ENCODE measurements at places on chromosomes 11 and 22.

DNA sequence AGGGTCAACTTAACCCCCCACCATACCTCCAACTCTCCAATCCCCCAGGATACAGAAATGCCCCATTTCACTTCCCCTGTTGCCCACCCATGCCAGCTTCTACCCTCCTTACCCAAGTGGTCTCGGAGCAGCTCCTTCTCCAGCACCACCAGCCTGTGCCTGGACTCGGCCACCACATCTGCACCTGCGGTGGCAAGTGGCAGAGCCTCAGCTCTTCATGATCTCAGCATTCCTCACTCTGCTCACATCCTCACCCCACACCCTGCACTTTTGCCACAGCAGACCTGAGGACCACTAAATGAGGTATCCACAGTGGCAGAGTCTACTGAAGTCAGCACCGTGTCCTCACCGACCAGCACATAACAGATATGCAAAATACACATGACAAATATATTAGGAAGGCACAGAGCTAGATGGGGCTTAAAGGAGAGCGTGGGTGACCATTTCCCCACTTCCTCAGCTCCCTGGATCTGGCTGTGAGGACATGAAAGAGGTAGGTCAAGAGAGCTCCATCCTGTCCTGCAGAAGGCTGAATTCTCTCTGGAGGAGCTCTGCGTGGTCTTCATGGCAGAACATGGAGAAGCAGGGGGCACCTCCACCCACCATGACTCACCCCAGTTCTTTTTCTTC, 9.7 kb downstream of the NHERF4 start:
- DNase-seq = peak; percentile 28

GRCh38 chr11:117932426-117932825, 3.2 kb upstream of the TMPRSS13 start:
- DNase-seq = no peak

GRCh38 chr11:131375915-131376314, 5.5 kb downstream of the NTM start:
- DNase-seq = no peak

GRCh38 chr11:2221591-2221990, 48.8 kb downstream of the ASCL2 start:
- DNase-seq = no peak

- DNase-seq = no peak
These were observed 23.0 kb downstream of the KCNE3 start for GRCh38 chr11:74444173-74444826.

GRCh38 chr11:112226831-112227401, 688 bp downstream of the PTS start:
- DNase-seq = peak; percentile 26

GRCh38 chr11:65870706-65871681, 1.6 kb downstream of the EFEMP2 start:
- no peak for DNase-seq

- peak; percentile 7 for DNase-seq
These were observed 3.4 kb downstream of the LGR4 start for GRCh38 chr11:27468995-27469695.

- DNase-seq = no peak
These were observed 1.3 kb upstream of the FLRT1 start for GRCh38 chr11:64034411-64034811.

Data from suppressor macrophage (primary cell).